ENCODE measurements at places on chromosomes 2 and 18.
A peak's percentile ranks its signal among the peaks of the same experiment; 100 is the strongest.

DNA sequence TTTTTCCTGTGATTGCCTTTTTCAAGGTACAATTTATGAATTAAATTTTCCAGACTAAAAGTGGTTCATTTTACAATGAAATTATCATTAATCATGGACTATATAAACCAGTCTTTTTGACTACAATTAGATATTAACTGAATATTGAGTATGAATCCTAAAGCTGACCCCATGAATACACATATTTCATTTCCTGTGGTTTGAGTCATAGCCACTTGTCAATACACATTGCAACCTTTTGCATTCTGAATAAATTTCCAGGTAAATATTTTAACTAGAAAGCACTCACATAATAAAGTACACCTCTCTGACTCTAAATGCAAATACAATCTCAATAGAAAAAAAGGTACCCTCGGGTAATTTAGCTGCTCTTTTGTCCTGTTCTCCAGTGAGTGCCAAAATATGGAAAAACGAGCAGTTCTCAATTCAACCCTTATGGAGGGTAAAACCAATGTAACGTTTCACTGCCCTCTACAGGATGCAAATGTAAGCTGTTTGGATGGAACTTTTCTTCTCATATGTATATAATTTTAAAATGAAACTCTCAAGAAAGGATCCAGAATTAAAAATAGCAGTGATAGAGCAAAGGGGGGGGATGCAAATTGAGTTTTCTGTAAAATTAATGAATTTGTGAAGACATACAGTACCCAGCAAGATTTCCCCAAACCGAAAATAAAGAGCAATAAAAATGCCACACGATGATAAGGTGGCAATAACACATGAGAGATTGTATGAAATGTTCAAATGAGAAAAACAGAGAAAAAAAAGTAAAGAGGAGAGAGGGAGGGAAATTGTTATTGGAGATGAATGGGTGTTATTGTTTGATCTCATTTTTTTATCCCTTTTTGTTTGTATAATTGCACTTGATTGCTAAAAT, 1795.7 kb upstream of the PIK3C3 start:
- no peak for DNase-seq

- peak; percentile 64 for DNase-seq
Observed at GRCh38 chr2:212646698-212647366, 108.2 kb upstream of the ERBB4 start.

GRCh38 chr18:55893948-55894347, 306.0 kb upstream of the TCF4 start:
- no peak for DNase-seq

GRCh38 chr2:183926433-183926832, 671.9 kb upstream of the ZNF804A start:
- no peak for DNase-seq

DNA sequence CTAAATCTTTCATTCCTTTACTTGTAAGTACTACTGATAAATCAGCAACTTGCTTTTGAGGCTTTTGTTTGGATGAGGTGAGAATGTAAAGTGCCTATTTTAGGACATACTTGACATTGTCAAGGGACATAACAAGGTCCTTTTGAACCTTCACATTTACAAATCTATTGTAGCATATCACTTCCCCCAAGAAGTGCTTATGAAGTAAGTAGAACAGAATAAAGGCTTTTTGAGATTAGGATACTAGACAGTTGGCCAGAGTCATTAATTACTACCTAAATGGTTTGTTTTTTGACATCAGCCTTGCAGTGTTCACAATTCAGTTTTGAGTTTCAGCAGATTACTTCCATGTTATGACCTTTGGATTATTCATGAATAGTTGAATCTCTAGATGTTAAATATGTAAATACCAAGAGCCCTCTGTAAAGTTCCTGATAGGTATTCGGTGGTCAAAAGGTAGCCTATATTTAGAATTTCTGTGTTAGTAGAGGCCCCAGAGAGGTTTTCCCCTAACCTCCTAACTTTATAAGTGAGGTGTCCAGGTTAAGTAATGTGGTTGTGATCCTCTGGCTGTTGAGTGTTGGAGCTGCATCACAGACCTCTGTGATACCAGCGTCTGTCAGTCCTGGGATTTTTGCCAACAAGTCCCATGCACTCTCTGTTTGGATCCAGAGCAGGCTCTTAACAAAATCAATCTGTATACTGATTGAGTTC, 67.2 kb downstream of the LCLAT1 start:
- DNase-seq = peak; percentile 26

GRCh38 chr18:79753391-79753851, 44.3 kb upstream of the KCNG2 start:
- no peak for DNase-seq

GRCh38 chr2:19675003-19675629, 226.7 kb downstream of the TTC32 start:
- DNase-seq = no peak

DNA sequence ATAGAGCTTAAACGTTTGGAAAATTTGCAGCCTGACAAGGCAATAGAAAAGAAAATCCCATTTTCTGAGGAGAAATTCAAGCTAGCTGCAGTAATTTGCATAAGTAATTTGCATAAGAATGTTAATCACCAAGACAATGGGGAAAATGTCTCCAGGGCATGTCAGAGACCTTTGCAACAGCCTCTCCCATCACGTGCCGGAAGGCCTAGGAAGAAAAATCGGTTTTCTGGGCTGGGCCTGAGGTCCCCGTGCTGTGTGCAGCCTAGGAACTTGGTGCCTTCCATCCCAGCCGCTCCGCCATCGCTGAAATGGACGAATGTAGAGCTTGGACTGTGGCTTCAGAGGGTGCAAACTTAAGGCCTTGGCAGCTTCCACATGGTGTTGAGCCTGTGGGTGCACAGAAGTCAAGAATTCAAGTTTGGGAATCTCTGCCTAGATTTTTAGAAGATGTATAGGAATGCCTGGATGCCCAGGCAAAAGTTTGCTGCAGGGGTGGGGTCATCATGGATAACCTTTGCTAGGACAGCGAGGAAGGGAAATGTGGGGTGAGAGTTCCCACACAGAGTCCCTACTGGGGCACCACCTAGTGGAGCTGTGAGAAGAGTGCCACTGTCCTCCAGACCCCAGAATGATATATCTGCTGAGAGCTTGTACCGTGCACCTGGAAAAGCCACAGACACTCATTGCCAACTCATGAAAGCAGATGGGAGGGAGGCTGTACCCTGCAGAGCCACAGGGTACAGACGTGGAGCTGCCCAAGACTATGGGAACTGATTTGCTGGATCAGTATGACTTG, 164.6 kb downstream of the GULP1 start:
- DNase-seq = no peak

DNA sequence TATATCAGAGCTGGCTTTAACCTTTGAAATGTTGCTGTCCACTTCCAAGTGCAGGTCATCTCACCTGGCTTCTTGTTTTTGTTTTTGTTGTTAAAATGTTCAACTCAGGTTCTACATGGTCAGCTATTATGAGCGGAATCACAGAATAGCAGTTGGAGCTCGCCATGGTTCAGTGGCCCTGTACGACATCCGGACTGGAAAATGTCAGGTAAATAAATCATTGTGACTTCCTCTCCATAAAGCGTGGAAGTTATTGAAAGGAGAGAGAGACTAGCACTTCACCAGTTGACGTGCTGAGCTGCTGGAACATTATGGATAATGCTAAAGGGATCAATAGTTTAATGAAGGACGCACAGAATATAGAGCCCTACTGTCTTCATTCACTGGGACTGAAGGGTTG, 184.6 kb upstream of the BOD1L2 start:
- no peak for DNase-seq

- DNase-seq = no peak
Observed at GRCh38 chr2:26523750-26524149, 45.8 kb upstream of the OTOF start.

DNA sequence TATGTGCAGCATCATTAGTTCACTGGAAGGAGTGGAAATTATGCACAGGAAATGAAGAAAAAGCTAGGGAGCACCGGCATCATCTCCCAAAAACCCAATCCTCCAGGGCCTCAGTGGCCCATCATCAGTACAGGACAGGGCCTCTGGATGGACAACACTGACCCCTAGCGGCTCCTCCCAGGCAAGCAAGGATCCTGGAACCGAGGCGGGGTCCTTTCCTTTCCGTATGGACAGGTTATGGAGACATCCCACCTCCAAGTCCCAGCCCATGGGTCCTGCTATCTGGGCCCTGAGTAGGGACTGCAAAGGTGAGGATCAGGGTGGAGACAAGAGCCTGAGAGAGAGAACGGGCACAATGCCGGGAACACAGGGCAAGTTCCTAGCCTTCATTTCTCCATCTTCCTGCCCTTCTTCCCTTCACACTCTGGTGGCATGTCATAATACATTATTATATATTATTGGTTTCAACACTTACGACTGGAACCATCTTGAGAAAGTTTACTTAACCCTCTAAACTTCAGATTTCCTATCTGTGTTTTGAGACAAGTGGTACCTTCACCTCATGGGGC, 68.2 kb downstream of the ZNF516 start:
- no peak for DNase-seq

GRCh38 chr18:63890950-63891304, 3.4 kb downstream of the SERPINB2 start:
- peak; percentile 25 for DNase-seq

Measured in RCC 7860 (cell line).